Activated CD8-positive, alpha-beta memory T cell treated with anti-CD3 and anti-CD28 coated beads for 4 hours (primary cell): ENCODE measurements at places on chromosomes 1 and 21.

DNA sequence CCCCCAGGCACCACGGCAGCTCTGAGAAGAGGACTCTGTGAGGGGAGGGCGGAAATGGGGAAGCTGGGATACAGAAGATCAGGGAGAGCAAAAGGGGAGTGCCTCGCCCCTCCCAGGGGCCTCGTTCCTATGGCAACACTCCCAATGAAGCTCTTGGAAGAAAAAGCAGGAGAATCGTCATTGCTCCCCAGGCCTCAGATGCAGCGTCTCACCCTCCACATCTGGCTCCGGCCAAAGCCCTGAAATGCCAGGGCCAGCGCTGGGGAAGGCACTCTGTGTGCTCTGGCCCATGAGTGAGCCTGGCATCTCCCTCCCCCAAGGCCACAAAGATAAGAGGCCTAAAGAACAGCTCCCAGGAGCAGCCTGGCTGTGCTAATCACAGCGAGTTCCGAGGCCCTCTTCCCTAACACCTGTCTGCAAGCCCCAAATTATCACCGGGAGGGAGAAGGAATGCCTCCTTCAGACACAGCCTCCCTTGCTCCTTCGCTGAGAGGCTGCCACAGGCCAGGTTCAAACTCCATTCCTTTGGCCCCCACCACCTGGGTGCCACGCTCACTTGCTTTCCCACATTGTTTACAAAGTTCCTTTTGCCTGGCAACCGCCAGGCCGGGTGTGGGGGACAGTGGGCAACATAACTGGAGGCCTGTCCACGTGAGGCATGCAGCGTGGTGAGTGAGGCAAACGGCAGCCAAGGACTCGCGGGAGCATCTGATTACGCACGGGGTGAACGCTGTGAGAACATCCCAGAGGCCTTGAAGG is 27.8 kb downstream of the ECE1 start:
- no peak for DNase-seq

- DNase-seq, result no peak
Measured at GRCh38 chr21:36412916-36413315, 27.7 kb downstream of the CHAF1B start.

DNA sequence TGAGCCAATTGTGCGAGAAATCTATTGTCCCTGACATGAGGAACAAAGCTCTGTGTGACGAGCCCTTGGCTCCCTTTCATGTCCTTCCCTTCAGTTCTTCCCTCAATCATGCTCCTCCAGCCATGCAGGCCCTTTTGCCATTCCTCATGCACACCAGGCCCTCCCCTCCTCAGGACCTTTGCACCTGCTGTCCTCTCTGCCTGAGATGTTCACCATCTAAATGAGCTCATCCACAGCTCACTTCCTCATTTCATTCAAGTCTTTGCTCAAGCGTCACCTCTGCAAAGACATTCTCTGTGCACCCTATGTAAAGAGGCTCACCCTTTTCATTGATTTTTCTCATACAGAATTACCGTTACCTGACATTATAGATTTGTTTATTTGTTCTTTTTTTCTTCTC is 43.7 kb downstream of the C8B start:
- no peak for DNase-seq

GRCh38 chr21:46122758-46123683 is 25.1 kb downstream of the COL6A2 start:
- DNase-seq, result no peak

DNA sequence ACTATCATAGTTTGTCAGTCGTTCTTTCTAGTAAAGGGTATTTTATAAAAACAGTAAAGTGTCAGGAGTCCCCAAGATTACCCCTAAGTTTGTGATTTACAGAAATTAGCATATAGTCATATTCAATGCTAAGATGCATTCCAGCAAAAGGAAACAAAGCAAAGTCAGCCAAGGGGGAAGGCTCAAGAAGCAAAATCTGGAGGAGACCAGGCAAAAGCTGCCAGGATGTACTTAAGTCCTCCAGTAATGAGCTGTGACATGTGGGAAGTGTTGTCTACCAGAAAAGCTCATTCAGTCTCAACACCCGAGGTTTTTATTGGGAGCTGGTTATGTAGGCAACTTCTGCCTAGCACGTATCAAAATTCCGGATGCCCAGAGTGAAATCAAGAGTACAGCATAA is 373.4 kb upstream of the TMPRSS15 start:
- no peak for DNase-seq

DNA sequence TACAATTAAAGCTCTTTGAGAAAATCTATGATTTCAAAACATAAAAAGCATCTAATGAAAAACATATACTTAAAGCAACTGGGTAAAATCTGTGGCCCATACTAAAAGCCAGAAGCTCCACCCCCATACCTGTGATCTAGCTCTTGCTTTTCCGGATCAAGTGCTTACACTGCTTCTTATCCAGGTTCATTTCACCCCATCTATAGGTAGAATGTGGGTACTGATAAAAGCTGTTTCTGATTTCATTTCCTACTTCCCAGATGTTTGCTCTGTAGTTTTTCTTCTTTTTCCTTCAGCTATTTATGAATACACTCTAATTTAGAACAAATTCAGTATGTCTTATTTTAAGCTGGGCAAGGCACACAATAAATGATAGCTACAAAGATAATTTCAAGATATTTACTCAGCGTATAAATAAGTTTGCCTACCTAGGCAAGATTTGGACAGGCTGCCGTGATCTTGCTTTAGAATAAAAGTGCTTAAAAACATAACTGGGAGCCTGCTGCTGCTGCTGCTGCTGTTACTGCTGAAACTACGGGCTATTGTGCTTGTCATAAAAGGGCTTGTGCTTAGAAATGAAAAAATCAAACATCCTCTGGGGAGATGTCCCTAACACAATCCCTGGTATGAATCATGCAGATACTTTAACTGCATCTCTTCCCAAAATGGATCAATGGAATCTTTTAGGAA is 2.1 kb downstream of the SIPA1L2 start:
- no peak for DNase-seq

DNA sequence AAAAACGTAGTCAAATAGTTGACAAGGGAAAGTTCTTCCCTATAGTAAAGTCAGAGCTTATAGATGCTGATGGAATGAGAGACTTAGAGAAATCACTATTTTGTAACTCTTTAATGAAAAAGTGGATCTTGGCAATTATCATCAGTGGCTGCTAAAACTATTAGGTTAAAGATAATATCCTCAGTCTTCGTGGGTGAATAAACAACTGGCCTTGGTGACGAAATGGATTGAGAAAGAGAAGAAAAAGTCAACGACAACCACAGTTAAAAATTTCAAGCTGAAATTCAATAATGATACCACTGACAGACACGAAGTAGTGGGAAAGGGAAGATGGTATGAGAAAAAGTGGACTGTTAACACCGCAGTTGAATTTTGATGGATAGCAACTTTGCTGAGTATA is 90.0 kb upstream of the GNG4 start:
- DNase-seq, result no peak

- DNase-seq, result no peak
Measured at GRCh38 chr1:184289825-184290550, 96.8 kb upstream of the C1orf21 start.

DNA sequence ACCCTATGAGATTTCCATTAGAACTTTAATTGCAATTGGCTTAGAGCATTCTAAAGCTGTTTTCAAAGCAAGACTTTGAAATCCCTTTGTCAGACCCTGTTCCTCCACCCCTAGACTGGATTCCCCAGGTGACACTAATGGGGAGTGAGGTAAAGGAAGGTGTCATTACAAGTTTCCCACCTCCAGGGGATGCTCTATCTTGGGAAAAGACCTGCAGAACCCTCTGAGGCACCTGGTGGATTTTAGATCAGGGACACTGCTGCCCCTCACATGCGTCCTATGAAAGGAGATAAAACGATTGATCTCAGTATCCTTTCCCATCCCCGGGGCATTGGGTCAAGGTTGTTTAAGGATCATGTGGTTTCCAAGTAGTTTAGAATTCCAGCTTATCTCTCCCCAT is 80.3 kb upstream of the RGS4 start:
- no peak for DNase-seq

- DNase-seq, result no peak
Measured at GRCh38 chr1:119032986-119033385, 44.8 kb upstream of the TBX15 start.

- no peak for DNase-seq
Measured at GRCh38 chr21:38383411-38384237, 114.7 kb downstream of the ERG start.

- no peak for DNase-seq
Measured at GRCh38 chr1:93904228-93904627, 5.0 kb downstream of the GCLM start.

DNA sequence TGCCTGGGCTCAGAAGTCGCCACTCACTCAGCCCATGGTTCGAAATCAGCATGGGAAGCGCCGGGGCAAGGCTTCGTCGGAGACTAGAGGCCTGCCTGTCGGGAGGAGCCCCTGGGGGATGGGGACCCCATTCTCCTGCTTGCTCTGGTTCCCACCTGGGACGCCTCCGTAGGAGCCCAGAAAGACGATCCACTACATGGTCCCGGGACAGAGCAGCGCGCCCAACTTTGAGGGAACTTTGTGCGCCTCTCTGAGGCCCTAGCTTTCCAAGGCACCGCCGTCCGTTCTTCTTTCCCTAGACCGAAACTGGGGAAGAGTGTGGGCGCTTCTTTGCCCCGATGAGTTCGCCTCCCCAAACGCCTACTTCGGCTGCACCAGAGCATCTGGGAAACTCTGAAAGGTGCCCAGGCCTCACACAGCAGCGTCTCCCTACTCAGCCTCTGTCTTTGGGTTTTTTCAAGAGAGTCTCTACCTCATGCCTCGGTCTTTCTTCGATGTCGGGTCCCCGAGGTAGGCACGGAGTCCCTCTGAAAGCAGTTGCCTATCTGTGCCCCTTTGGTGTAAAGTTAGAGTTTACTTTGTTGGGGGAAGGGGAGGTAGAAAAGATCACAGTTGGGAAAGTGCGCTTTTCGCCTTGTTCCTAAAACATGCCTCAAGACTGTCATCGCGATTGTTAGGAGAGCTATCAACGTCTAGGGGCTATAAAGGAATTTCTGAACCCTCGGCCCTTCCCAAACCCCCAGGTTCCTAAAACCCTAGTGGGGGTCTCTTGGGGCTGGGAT is 14.0 kb downstream of the NR5A2 start:
- DNase-seq, result no peak

- peak; percentile 76 for DNase-seq
Measured at GRCh38 chr1:206583707-206584648, 28.3 kb downstream of the EIF2D start.
